ENCODE measurements at places on chromosomes 5 and 9. TPM values are rescaled to one million over a fixed set of nuclear protein-coding genes. Genes with fewer than 3 reads are reported as not detected.

DNA sequence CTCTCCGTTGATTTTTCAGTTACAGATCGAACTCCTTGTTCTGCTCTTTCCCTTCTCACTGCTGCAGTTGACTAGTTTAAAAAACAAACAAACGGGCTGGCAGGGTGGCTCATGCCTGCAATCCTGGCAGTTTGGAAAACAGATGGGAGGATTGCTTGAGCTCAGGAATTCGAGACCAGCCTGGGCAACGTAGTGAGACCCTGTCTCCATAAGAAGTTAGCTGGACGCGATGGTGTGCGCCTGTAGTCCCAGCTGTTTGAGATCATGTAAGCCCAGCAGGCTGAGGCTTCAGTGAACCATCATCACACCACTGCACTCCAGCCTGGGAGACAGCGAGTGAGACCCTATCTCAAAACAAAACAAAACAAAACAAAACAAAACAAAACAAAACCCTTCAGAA, 51.4 kb upstream of the NCS1 start:
- DNase-seq, result no peak

- DNase-seq, result peak; percentile 43
Measured at GRCh38 chr5:172444110-172444510, 10.2 kb downstream of the SH3PXD2B start.

- DNase-seq, result no peak
Measured at GRCh38 chr5:135032999-135033861, 798 bp downstream of the PITX1 start.

- no peak for DNase-seq
Measured at GRCh38 chr5:4980201-4980600, 159.9 kb upstream of the ADAMTS16 start.

DNA sequence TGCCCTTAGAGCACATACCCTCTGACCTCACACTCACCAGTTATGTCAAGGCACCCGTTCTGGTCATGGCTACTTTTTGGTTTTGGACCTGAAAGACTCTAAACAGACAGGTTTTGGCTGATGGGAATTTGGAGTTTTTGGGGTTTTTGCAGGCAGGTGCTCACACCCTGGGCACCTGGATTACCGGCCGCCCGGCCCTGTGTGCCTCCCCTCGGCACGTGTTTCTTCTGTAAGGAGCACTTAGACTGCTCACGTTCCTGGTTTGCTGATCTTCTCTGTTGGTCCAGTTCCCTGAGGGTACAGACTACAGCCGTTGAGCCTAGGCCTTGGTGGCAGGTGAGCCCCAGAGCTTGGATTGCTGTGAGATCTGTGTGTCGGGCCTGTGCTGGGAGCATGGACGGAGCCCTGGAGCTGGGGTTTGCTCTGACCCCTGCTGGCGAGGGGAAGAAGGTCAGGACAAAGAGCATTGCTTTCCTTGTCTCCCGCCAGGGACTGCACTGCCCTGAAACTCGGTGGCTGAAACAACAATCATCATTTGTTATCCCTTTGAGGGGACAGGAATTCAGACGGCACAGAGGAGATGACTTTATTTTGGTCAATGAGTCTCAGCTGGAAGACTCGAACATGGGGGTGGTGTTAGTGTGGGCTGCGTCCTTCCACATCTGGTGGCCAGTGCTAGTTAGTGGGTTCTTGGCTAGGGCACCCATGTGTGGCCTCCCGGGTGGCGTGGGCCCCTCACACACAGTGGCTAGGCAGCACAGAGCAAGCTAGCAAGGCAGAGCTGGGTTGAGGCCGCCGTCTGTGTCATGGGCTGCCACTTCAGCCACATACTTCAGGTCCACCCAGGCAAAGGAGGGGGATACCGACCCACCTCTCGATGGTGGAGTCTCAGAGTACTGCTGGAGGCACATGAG, 76.4 kb downstream of the EHMT1 start:
- no peak for DNase-seq

DNA sequence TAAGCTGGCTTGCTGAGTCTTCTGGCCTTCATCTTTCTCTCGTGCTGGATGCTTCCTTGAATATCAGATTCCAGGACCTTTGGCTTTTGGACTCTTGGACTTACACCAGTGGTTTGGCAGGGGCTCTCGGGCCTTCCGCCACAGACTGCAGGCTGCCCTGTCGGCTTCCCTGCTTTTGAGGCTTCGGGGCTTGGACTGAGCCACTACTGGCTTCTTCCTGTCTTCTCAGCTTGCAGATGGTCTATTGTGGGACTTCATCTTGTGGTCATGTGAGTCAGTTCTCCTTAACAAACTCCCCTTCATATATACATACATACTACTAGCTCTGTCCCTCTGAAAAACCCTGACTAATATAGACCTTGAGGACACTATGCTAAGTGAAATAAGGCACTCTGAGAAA, 78.3 kb upstream of the SSBP2 start:
- no peak for DNase-seq

- DNase-seq, result no peak
Measured at GRCh38 chr9:91736311-91736710, 213.7 kb downstream of the ROR2 start.

Gene RARS1
- 65.6 TPM for total RNA-seq
